ENCODE measurements at places on chromosomes 5 and 9.

DNA sequence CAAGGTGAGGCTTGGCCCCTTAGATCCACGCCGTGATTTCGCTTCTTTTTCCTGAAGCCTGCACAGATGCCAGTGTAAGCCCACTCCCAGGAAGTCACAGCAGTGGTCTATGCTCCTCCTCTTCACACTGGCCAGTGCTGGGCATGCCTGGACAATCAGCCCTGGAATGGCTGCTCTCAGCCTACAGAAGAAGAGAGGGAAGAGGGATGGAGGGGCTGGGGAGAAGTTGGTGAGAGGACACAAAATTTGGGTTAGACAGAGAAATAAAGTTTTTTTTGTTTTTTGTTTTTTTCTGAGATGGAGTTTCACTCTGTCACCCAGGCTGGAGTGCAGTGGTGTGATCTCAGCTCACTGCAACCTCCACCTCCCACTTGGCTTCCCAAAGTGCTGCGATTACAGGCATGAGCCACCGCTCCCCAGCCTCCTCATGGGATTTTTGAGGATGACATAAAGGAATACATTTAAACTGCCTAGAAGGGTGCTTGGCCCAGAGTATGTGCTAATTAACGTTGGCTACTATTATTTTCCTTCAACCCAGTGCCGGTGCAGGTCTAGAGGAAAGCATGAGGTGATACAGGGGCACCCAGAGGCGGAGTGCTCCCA lies 830 bp downstream of the S100Z start:
- no peak for DNase-seq

DNA sequence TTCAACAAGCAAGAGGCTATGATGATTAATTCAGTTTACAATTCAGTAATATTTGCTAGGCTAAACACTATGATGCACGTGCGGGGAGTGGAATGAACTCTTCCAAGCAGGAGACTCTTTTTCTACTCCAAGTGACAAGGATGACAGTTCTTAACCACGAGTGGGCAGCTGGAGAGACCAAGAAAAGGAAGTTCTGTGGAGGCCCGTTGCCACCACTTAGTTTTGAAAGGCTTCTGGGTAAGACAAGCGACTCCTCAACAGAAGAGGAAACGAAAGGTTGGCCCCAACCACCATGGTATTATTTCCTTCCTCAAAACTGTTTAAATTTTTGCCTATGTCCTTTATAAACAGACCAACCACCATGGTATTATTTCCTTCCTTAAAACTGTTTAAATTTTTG lies 2.8 kb downstream of the DCAF12 start:
- no peak for DNase-seq

GRCh38 chr5:10565785-10566542 lies 2.1 kb downstream of the ANKRD33B start:
- no peak for DNase-seq

DNA sequence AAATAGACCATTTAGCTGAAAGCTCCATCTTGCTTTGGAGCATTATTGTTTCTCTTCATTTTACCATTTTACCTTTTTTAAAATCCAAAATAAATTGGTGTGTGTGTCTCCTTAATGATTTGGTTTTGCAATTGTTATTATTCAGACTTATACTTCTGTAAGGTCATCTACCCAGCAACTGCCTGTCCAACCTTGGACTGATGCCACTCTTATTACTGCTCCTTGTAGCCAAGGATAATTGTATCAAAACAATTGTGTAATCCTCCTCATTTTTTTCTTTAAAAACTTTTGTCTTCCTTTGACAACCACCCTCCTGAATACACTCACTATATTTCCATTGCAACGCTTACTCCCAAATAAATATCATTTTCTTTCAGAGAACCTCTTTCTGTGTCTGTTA lies 30.3 kb upstream of the HMGCR start:
- no peak for DNase-seq

DNA sequence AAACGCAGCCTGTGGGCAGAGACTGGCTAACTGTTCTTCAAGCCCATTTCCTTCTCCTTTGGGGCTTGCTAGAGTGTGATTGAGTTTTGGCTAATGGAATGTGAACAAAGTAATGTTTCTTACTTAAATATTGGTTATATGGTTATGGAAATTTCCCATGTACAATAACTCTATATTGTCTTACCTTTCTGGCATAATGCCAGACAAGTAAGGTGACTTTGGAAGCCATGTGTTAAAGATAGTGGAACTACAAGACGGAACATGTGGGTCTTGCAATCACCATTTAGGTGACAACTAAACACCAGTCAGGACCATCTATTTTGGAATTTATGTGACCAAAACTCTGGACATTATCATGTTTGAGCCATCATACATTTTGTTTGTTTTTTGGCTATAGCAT lies 260.2 kb downstream of the CCDC171 start:
- DNase-seq, result no peak

- DNase-seq, result no peak
These were observed 344.1 kb upstream of the RPS23 start for GRCh38 chr5:82622205-82622604.

GRCh38 chr9:4220346-4220745 lies 79.5 kb downstream of the GLIS3 start:
- DNase-seq, result no peak

DNA sequence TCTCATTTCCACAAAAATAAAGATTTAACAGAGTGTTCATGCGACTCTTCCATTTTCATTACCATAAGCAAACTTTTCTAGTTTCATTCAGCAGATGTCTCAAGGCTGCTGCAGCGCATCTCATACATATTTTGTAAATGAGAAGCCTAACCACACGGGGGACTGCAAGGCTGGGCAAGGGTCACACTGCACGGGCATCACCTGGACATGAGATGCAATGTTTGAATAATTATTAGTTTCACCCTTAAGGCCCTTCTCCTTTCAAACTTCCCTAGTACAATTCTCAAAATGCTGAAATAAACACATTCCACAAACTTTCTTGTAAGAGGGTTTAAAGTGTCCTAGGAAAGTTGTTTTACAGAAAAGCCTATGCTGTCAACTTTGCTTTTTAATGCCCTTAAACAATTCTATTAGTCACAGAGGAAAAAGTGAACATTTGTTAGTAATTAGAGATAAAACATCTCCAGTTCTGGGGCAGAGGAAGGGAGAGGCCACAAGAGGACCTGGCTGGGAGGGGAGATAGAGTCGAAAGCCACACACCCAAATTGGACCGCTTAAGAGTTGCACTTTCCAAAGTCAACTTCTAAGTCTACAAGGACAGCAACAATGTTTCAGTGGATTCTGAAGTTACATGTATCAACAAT lies 1.3 kb downstream of the DENND1A start:
- no peak for DNase-seq

DNA sequence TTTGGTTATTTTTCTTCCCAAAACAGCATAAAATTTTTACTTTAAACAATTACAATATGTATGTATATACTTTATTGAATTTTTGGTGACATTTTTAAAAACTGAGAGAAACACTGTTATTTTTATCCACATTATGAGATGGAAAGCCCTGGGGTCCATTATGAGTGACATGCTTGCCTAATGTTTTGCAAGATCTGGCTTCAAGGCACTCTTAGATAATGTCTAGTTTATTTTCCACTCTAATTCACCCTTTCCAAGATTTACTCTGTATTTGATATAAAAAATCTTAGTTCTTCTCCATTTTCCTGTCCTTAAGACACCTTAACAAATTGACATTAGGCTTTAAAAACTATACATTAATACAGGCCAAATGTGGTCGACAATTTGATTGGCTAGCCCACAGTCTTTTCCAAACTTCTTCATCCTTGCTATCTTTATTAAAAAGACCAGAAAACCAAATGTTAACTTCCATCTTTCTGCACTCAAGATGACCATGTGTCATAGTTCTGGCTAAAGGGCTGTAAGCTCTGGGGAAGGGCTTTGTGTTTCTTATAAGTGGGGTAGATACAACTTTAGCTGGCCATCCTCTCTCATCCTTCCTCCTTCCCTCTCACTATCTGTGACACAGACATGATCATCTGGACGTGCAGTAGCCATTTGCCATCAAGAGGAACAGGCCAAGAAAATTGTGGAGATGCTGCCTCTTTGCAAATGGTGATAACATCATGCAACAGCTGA lies 561.1 kb downstream of the PDE4D start:
- DNase-seq, result no peak
